Esophagus squamous epithelium (tissue), 5 donors: ENCODE measurements at places on chromosomes 16 and 17.

DNA sequence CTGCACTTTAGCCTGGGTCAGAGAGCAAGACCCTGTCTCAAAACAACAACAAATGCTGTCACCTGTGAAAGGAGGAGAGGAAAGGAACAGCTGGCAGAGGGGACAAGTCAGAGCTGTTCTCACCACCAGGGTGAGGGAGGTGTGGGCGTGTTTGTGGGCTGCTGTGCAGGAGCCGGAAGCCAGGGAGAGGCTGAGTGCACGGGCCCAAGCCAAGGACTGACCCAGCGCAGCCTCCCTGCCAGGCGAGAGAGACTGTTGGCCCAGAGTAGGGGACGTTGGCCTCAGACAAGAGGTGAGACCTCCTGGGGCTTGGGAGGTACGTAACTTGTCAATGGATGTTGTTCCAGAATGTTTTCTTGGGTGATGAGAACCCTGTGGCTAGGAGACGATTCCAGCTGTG lies 10.7 kb downstream of the SPNS2 start:
- no peaks in the 10 kb centered on the region for H3K36me3 ChIP-seq
- H3K27me3 ChIP-seq, result no peaks in the 10 kb centered on the region
- no peak for DNase-seq
- no peak overlapping the region for H3K4me3 ChIP-seq

DNA sequence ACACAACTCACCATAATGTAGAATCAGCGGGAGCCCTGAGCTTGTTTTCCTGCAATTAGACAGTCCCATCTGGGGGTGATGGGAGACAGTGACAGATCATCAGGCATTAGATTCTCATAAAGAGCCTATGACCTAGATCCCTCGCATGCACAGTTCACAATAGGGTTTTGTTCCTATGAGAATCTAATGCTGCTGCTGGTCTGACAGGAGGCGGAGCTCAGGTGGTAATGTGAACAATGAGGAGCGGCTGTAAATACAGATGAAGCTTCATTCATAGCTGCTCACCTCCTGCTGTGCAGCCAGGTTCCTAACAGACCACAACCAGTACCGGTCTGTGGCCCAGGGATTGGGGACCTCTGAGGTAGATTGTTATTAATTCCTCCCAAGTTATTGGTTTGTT lies 2.9 kb upstream of the DOK4 start:
- H3K4me3 ChIP-seq, result no peak overlapping the region
- no peak overlapping the region for H3K27ac ChIP-seq
- H3K36me3 ChIP-seq, result no peaks in the 10 kb centered on the region
- no peaks in the 10 kb centered on the region for H3K27me3 ChIP-seq

DNA sequence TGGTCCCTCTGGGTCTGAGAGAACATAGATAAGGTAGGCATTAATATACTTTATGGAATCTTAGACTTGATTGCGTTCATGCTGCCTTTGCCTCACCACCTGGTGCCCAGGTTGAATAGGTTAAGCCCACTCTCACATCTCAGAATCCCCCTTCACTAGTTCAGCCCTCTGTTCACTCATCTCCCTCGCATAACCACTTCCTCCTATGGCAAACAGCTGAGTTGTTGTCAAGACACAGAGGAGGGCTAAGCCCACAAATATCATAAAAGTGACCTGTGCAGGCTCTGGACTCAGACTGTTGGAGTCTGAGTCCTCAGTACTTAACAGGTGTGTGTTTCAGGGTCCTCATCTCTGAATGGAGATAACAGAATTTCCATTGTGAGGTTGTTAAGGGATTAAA lies 55.7 kb downstream of the GOSR1 start:
- H3K4me1 ChIP-seq, result no peaks in the 10 kb centered on the region
- no peaks in the 10 kb centered on the region for H3K36me3 ChIP-seq
- H3K27ac ChIP-seq, result no peak overlapping the region
- H3K4me3 ChIP-seq, result no peak overlapping the region

DNA sequence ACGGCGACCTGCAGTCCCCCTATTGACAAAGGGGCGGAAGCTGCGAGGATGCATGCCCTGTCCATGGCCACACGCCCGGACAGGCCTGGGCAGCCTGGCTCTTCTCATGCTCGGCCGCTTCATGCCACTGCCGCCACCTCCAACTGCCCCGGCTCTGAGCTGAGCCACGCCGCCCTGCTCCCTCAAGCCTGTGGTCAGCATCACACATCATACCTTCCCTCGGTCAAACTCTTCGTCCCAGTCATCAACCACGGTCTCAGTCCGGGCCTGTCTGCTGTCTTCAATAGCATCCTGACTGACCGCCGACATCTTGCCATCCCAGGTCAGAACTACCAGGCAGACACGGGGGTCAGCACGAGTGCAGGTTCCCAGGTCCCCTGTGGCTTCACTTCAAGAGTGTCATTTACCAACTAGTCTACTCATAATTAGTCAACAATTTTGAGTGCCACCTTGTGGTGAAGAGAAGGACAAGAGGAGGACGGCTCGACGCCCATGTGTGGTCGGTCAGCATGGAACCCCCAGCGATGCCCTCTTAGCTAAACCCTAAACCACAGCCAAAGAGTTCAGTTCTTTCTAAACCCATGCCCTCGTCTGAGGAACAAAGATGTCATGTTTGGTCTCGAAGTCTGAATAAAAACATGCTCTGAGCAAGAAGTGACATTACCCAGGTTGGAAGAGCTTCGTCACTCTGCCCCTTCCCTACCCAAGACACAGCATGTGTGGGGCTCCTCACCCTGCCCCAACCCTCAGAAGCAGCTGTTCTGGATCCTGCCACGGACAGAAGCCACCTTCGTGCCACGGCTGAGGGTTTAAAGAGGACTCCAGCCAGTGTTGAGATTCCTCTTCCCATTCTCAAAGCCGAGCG lies 16.9 kb upstream of the CYTH1 start:
- no peak for DNase-seq
- H3K27ac ChIP-seq, result no peak overlapping the region
- H3K36me3 ChIP-seq, result peaks cover 96% of the 10 kb centered on the region
- H3K4me3 ChIP-seq, result no peak overlapping the region

DNA sequence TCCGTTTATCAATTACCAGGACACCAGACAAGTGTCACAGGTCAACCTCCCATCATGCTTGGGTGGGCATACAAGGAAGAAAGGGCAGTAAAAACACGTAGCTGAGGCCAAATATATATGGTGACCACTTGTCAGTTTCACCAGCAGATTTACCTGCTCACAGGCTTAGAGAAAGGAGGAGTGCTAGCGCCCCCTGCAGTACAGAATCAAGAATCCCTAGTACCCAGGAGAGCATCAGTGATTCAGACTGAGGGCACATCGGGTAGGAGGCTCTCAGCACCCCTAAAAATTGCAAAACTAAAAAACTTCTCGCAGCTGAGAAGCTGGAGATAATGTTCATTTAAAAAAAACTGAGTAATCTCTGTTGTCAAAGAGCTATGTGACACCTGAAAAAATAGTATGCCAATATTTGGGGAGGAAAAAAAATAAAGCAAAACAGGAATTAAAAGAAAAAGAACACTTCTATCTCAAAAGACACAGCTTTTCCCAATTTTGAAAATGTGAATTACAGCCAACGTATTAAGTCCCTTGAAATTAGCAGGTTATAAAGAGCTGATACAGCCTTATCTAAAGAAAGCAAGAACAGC lies 21.2 kb upstream of the MON1B start:
- H3K36me3 ChIP-seq, result no peaks in the 10 kb centered on the region
- H3K27ac ChIP-seq, result no peak overlapping the region
- DNase-seq, result no peak
- no peak overlapping the region for H3K4me3 ChIP-seq
- H3K27me3 ChIP-seq, result no peaks in the 10 kb centered on the region

- no peak for DNase-seq
- H3K36me3 ChIP-seq, result peaks cover 83% of the 10 kb centered on the region
- H3K27me3 ChIP-seq, result no peaks in the 10 kb centered on the region
- H3K4me1 ChIP-seq, result peaks cover 54% of the 10 kb centered on the region
- no peak overlapping the region for H3K4me3 ChIP-seq
Measured at GRCh38 chr17:45441526-45442310, 9.0 kb upstream of the ARHGAP27 start.
